Suprapubic skin (tissue), 4 donors: ENCODE measurements at places on chromosomes 2 and 18. TPM values are rescaled to one million over a fixed set of nuclear protein-coding genes. Genes with fewer than 3 reads are reported as not detected.

- no peak for DNase-seq
Measured at GRCh38 chr2:48817355-48817754, 61.8 kb upstream of the LHCGR start.

REG1B gene
- not detected for total RNA-seq

DNA sequence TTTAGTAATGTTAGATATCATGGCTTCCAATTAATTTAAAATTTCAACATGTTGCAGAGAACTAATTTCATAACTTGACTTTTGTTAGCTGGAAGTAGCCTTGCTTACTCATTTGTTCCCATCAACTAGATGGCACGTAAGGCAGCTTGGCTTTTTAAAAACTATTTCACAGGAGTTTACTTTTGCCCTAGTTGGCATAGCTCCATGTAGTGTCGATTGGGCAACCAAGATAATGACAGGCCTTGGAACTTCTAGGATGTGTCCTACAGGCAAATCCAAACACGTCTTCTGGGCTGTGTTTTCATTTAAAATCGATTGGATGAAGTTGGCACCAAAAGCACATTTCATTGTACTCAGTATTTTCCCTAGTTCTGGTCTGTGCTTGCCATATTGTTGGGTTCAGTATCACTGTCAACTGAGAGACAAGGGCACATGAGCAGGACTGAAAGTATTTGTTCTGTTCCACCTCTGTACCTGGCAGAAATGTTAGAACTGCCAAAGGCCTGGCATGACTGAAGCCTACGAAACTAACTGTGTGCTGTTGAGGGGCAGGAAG, 29.4 kb downstream of the HADHB start:
- peak; percentile 86 for DNase-seq

DNA sequence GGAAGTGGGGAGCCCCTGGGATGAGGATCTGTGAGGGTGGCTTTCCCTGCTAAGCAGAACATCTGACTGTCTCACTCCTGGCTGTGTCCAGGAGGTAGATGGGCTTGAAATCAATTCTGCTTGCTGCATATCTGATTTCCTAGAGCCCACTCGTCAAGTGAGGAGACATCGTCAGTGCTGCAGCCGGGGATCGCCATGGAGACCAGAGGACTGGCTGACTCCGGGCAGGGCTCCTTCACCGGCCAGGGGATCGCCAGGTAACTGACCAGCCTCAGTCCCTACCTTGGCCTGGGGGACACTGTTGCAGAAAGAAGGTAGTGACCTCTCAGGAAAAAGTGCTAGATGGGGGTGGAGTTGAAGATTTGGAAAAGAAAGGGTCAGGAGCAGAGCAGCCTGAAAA, 31.3 kb downstream of the CNGA3 start:
- DNase-seq: no peak

DNA sequence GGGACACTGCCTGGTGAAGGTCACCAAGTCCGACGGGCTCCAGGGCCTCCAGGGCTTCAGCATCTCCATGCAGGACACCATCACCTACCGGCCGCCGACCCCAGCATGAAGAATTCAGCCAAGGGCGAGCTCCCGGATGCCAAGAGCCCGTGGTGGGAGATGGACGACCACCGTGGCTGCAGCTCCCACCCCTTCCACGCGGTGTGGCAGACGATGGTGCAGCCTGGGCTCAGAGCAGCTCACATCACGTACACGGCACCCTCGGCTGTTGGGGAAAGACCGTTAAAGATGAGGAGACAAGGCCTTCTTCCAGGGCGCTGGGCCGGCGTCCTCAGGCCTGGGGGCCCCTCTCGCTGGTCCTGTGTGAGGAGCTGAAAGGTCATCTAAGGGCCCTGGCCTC, 31.2 kb upstream of the ADNP2 start:
- DNase-seq: no peak

GRCh38 chr2:107278672-107279071, 392.7 kb upstream of the ST6GAL2 start:
- no peak for DNase-seq

DNA sequence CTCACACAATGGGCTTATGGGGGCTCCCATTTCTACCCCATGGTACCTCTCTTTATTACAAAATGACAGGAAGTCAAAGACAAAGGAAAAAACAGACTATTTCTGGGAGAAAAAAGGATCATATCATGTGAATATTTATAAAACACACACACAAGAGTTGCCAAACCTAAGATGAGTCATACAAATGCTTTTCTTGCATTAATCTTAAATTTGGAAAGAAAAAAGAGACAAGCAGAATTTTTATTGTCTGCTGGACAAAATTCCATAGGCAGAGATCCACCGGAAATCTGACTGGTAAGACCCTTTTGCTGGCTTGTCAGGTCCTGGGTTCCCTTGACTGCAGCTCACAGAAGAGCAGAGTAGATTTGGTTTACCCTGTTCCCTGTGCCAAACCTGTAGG, 1732.3 kb upstream of the PIK3C3 start:
- DNase-seq: no peak
